ENCODE measurements at places on chromosomes 7 and 10.

GRCh38 chr7:36951257-36951697 lies 227.0 kb upstream of the AOAH start:
- DNase-seq, result no peak

GRCh38 chr7:85883-86515 lies 106.4 kb upstream of the FAM20C start:
- DNase-seq, result no peak

- DNase-seq, result no peak
Observed at GRCh38 chr10:56068473-56069263, 292.4 kb downstream of the ZWINT start.

DNA sequence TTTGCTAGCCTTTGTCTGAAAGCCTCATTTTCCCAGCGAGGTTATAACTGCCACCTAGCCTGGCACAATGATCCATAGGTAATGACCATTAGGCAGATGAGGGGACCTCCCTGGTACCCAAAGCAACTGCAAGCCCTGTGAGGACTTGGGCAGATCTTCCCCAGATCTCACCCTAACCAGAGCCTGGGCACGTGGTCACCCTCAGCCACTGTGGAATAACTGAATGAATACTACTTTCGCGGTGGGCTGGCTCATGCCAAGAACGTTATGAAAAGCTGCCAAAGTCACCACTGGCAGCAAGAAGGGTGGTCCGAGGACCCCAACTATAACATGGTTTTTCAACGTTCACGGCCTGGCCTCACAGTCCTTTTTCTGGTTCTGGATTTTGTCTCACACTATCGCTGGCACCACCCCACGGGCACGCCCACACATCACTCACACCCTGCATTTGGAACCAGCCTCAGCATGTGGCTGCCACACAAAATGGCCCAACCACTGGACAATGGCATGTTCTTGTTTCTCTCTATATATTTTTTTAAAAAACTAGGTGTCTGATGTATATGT lies 3.4 kb downstream of the PRKAG2 start:
- DNase-seq, result no peak

DNA sequence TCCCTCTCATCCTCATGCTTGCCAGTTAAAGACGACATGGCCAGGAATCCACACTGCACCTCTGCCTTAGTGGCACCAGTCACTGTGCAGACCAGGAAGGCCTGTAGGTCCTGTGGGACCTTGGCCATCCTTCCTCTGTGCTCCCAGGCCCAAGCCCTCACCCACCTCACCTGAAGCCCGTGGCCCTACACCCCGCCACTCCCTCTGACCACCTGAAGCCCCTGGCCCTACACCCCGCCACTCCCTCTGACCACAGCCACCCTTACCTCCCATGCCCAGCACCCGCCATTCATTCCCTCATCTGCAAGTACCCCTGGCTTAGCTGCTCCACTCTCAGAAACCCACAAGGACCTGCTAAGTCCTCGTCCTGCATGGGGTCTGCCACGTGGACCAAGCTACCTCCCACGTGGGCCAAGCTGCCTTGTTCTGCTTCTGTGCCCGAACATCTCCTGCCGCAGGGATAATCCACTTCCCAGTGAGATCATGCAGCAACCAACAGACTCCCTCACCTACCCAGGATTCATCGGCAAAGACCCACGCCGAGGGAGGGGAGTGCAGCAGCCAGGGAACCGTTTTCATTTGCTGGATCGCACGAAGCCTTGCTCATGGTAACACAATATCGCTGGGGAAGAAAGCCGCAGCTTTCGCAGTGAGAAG lies 151.2 kb downstream of the TCERG1L start:
- no peak for DNase-seq

- no peak for DNase-seq
Observed at GRCh38 chr7:1672851-1673486, 2.9 kb downstream of the ELFN1 start.

- DNase-seq, result peak; percentile 71
Observed at GRCh38 chr7:128347647-128348097, 4.0 kb upstream of the RBM28 start.

DNA sequence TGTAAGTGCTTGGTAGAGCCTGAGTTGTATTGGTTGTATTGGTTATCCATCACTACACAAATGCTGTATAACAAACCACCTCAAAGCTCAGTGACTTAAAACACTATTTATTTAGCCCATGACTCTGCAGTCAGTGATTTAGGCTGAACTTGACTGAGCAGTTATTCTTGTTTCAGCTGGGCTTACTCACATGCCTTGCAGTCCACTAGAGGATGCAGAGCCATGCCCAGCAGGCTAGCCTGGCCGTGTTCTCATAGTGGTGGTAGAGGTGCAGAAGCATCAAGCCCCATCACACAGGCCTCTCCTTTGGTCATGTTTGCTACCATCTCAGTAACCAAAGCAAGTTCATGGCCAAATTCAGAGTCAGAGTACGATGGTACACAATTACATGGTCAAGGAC lies 43.9 kb downstream of the LUC7L2 start:
- DNase-seq, result no peak

- DNase-seq, result peak; percentile 34
Observed at GRCh38 chr10:90751107-90751997, 106.5 kb downstream of the HTR7 start.

- DNase-seq, result no peak
Observed at GRCh38 chr10:88097092-88097516, 233.7 kb downstream of the PTEN start.

DNA sequence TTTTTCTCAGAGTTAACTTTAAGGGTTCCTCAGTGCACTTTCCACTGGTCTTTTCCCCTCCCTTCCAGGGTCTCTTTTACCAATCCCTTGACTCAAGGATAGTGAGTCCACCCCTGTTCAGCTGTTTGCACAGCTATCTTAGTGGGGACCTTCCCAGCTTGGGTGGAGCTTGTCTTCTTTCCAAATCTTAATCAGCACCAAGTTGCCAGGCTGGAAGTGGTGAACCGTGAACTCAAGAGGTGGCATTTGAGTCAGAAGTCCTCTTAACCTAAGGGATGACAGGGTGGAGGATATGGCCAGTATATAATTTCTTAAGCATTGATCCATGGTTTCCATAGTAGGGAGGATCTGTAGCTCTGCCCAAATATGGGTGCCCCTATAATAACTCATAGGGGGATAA lies 25.0 kb downstream of the MAPK8 start:
- DNase-seq, result no peak

DNA sequence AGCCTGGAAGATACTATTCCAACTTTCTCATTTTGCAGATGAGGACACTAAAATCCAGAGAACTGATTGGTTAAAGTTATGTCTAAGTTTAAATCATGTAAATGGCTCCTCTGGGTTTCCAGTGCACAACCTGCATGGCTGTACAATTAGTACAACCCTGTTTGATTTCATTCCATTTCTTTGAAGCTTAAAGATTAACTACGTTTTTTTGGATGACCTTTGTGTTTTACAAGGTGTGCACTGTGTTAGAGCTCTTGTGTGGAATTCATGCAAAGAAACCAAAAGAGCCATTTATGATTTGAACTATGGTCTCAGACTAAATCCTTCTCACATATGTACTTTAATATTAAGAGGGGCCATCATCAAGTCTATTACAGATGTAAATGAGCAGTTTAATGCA lies 149.5 kb downstream of the TMEM168 start:
- DNase-seq, result no peak

DNA sequence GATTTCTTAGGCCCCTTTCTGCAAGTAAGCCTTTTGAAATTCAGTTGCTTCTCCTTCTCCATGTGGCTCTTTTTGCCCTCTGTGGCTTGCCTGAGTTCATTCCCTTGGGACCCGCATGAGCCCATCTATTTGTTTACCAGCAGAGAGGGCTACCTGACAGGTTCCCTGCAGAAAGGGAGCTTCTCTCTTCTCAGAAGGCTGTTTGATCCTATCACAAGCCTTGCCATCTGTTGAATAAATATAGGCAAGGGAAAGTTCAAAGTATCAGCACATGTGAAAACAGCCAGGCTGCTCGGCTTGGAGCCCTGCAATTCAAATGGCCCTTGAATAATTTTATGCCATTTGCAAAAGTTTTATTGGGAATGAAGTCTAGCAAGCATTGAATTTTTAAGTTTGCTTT lies 720.2 kb upstream of the FZD8 start:
- no peak for DNase-seq

DNA sequence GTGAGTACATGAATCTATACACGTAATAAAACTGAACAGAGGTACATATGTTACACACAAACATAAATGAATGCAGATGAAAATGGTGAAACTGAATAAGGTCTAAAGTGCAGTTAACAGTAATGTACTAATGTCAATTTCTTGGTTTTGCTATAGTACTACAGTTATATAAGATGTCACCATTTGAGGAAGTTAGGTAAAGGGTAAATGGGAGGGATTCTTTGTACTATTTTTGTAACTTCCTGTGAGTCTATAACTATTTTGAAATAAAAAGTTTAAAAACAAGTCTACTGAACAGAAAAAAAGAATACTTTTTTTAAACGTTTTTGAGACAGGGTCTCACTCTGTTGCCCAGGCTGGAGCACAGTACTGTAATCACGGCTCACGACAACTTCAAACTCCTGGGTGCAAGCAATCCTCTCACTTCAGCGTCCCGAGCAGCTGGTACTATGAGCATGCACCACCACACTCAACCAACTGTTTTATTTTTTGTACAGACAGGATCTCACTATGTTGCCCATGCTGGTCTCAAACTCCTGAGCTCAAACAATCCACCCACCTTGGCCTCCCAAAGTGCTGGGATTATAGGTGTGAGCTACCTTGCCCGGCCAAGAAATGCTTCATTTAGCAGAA lies 71.5 kb downstream of the WAPL start:
- DNase-seq, result no peak

GRCh38 chr10:11548768-11549099 lies 62.7 kb downstream of the USP6NL start:
- no peak for DNase-seq

GRCh38 chr10:338171-339037 lies 203.1 kb downstream of the ZMYND11 start:
- no peak for DNase-seq

DNA sequence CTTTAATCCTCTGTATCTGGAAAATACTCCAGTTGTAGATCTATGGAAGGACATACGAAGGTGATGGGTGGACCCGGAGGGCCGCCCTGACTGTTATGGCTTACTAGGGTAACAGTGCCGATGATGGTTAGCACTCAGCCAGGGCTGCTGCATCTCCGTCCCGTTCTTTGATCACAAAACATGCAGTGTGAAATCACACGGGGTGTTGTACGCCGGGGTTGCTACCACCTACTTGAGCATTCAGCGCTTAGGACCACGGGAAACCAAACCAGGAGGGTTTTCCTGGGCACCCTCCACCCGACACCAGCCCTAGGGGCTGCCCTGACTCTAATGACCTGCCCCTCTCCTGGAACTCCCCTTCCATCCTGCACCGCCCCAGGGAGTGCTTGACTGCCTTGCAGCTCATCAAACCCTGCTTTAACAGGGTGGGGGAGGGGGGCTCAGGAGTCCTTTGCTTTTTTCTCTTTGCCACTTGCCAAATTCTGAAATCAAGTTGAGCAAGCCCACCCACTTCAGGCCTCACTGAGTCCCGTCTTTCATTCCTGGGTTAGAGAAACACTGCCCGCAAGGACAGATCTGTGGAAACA lies 20.4 kb downstream of the ZNF775 start:
- no peak for DNase-seq

DNA sequence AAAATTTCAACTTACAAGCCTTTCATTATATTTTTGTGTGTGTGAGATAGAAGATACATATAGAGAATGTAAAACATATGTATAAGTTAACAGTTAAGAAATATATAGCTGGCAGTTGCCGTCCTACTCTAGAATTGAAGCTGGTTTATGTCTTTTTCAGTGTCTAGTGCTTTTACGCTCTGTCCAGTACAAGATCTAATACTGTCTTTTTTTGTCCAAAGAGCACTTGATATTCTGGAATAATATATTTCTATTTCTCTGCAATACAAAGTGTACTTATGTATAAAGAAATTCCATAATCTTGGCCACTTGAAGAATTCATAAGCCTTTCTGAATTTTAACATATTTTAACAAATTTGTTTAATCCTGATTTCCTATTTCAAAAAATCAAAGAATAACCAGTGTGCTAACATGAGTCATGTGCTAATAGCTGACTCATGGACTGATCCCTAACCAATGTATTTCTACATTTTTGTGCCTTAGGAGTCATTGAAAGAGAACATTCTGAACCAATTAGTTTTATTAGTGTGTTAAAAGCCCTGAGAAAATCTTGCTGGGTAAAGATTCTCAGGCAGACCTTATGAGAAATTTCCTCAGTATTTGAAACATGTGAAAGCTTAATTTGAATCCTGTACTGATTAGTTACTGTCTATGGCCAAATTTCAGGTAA lies 73.2 kb upstream of the CCAR1 start:
- DNase-seq, result peak; percentile 31

DNA sequence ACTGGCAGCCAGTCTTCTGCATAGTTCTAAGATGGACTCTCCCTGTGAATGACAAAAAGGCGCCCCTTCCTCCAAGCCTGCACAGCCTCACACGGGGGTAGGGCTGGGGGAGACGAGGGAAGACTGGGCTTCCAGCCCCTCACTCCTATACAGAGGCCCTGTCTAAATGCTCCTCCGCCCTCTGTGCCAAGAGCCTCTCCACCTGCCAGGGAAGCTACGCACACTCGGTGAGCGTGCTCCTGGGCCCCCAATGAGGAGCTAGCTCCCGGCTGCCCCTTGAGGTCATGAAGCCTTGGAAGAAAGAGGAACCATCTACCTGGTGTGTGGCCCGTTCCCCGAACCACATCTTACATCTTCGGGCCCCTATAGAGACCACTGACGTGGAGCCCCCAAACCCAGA lies 54.8 kb downstream of the CRTAC1 start:
- DNase-seq, result no peak

DNA sequence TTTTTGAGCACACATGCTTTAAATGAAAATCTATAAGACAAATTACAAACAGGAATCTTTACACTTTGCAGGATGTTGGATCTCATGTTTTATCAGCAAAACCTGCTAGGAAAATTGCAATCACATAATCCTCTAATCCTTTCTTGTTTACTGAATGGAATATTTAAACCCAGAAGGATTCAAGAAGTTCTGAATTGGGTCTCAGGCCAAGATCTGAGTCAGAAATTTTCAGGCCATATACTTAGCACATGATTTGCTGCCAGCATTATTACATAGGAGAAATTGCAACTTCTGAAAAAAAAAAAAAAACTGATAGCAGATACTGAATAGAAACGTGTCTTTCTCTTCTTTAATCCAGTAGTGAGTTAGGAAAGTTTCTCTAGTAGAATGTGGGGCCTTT lies 1005.3 kb upstream of the POT1 start:
- no peak for DNase-seq
